ENCODE measurements at places on chromosomes 12 and 14.

DNA sequence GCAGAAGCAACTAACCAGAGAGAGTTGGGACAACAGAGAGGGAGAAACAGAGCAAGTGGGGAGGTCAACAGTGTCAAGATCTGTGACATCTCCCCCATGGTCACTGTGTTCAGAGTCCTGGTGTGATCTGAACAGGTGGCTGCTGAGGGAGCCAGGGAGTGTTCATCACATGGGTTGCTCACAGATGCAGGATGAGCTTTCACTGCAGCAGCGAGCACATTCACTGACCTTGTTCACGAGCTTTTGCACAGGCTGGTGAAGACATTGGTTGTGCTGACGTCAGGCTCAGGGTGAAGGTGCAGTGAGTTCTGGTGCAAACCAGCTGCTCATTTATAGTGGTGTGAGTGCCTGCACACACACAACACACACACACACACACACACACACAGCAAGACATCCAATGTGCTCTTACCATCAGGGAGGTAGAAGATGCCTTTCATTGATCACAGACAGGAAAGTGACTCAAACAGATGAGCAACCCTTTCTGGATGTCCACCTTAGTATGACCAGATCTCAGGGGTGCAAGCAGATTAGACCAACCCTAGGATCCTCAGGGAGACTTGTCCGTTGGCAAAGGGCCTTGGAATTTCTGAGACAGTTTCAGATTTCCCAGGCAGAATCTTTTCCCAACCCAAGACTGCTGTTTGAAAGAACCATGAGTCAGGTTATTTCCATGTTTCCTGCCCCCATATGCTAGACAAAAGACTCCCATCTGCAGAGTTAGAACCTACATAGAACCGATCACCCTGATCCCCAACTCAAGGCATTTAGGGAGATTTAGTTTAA is 44.3 kb upstream of the OR10AD1 start:
- DNase-seq = no peak

GRCh38 chr12:68235576-68235975 is 10.0 kb upstream of the IL26 start:
- no peak for DNase-seq

- no peak for DNase-seq
Observed at GRCh38 chr12:91377436-91377835, 194.8 kb upstream of the DCN start.

GRCh38 chr14:88181072-88181471 is 142.0 kb downstream of the KCNK10 start:
- DNase-seq = no peak

DNA sequence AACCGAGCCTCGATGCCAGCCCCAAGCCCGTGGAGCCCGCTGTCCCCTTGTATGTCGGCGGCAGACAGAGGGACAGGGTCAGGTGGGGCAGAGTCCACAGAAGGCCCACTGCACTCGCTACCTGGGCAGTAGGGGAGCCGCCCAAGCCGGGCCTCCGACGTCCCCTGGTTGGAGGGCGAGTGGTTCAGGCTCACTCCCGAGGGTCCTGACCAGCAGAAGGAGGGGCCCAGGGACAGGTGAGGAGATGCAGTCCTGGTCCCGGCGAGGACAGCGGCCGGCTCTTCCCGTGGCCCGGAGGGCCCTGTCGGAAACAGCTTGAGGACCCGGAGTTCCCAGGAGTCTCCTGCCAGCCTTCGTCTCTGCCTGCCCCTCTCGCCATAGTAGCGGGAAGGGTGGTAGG is 216.7 kb upstream of the SFSWAP start:
- peak; percentile 87 for DNase-seq

- no peak for DNase-seq
Observed at GRCh38 chr12:129821964-129822363, 81.9 kb downstream of the TMEM132D start.

- peak; percentile 91 for DNase-seq
Observed at GRCh38 chr14:100440207-100440631, 117.1 kb downstream of the SLC25A47 start.

DNA sequence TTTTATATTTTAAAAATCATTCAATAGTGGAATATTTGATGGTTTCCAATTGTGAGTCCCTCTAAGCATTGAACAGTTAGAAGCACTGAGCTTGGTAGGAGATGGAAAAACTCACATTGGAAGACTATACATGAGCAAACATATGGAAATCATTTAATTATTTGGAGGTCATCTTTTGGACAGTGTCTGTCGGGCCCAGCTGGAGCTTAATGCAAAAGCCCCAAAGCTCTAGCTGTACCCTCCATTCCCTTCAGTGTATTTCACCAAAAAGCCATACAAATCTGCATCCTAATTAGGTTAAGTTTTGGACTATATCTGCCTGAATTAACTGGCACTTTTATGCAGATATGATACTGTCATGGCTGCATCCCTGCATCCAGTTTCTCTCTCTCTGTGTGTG is 365.7 kb downstream of the FLRT2 start:
- DNase-seq = no peak

GRCh38 chr14:59282378-59282765 is 93.9 kb downstream of the DAAM1 start:
- no peak for DNase-seq

- no peak for DNase-seq
Observed at GRCh38 chr14:69040353-69040752, 61.3 kb upstream of the ACTN1 start.

- no peak for DNase-seq
Observed at GRCh38 chr12:53231921-53232645, at the start of gene RARG. Gene RARG, minus strand, starts transcription at chr12:53232209. Its CDS starts 4,664 bp downstream, at chr12:53227545.

- no peak for DNase-seq
Observed at GRCh38 chr14:50669441-50669986, 1.4 kb upstream of the SAV1 start.

DNA sequence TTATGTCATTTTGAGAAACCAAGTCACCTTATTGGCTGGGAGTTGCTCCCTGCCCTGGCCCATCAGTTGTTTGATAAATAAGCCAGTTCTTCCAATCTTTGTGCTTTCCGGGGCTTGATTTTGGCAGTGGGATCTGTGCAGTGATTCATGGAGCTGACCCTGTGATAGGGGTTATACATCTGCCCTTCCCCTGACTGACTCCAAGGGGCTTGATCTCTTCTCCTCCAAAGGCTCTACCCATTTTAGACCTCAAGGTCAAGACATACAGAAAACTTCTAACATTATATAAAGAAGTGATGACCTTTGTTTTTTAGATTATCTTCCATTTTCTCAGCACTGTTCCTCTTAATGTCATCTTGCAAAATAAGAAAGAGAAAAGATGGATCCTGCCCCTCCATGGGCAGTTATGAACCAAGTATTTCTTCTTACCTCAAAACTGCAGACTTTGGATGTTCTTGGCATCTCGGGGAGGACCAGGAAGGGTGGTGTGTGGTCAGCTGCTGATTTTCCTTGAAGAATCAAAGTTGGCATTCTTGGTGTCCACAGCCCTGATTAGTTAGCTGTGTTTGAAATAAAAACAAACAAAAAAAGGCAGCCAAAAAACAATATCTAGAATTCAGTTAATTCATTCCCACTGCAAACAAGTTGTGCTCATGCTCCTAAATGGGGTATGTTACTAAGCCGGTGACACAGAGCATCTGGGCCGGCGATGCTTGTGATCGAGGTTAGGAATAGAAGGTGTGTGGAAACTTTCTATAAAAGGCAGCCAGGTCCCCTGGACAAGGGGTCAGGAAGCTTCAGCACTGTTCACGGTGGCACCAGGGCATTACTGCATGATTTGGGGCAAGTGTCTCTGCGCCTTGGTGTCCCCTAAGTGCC is 120.2 kb downstream of the SAMD4A start:
- no peak for DNase-seq

DNA sequence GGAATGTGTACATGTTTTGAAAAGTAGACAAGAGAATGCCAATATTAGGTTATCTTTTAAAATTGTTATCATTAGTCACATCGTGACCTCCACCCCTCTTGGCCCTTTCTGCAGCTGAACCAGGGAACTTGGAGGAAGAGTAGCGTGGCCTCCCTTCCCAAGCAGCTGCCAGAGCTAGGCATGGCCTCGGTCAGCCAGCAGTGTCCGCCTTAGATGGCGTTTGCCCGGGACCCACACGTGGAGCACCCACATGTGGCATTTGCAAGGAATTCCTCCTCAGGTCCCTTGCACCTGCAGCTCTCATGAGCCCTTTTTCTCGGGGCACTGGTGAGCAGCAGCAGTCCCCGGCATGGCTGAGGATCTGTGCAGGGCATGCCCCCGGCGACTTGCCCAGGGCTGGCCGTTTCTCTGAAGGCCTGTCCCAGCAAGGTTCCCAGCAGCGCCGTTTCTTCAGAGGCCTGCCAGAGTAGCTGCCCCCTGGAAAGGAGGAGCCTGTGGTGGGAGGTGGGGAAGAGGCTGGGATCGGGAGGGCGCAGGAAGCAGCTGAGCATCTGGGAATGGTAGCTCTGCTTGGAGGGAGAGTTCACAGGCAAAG is 10.8 kb downstream of the JDP2 start:
- DNase-seq = no peak

DNA sequence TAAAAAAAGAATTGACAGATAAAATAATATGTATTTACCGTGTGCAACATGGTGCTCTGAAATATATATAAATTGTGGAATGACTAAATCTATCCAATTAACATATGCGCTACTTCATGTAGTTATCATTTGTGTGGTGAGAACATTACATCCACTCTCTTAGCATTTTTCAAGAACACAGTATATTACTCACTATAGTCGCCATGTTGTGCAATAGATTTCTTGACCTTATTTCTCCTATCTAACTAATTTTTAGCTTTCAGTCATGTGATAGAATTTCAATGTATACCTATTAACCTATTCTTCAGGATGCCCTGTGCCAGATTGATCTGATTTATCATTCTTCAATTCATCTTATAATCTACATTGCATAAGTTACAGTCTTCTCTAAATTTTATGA is 178.6 kb downstream of the BCAT1 start:
- DNase-seq = no peak

- no peak for DNase-seq
Observed at GRCh38 chr12:68397566-68398158, 65.5 kb upstream of the MDM1 start.

DNA sequence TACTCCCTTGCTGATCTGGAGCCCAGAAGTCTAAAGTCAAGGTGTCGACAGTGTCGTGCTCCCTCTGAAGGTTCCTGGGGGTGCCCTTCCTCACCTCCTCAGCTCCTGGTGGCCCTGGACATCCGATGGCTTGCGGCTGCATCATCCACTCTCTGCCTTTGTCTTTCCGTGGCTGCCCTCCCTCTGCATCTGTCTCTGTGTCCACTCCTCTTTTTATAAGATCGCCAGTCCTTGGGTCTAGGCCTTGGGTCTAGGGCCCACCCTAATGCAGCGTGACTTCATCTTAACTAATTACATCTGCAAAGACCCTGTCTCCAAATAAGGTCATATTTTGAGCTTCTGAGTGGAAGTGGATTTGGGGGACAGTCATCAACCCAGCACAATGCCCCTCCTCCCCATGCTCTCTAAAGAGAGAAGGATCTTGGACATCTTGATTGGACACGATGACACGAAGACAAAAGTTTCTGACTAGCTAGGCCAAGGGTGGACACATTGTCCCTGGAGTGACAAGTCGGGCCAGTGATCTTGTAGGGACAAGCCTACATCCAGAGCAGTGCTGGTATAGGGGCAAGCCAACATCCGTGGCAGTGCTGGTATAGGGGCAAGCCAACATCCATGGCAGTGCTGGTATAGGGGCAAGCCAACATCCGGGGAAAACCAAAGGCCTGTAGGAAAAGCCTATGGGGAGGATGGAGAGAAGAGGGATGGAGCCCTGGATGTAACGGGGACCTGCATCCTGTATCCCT is 93.9 kb upstream of the DIO3 start:
- no peak for DNase-seq

GRCh38 chr12:112468046-112468445 is 49.3 kb downstream of the PTPN11 start:
- peak; percentile 6 for DNase-seq
